Activated B cell treated with CpG ODN at 0.5 μM for 24 hours (primary cell): ENCODE measurements at places on chromosomes 7 and 10. TPM values are rescaled to one million over a fixed set of nuclear protein-coding genes. Genes with fewer than 3 reads are reported as not detected.

DNA sequence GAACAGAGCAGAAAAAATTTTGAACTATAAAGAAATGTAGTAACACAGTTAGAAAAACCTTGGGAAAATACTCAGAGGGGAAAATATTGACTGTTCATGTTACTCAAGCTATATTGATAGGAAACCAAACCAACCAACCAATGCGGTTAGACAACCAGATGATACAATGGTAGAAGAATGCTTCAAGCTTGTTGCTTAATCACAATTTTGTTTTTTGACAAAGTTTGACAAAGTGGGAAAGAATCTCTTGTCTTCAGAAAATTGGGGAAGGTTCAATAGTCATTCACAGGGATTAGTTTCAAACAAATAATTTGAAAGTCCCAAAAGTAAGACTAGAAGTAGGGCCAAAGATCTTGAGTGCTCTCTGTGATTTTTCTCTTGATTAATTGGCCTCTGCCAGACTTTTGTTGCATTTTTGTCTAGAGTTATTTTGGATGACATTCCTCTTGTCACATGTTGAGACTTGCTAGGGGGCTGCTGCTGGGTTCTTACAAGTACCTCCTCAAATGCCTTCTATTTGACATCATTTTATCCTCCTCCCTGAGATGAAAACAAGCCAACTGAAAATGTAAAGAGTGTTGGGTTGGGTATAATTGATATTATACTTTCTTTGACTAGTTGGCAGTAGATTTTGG is 233.1 kb upstream of the PHYHIPL start:
- H3K4me1 ChIP-seq = no peaks in the 10 kb centered on the region
- no peak overlapping the region for H3K4me3 ChIP-seq
- H3K27me3 ChIP-seq = peaks cover 3% of the 10 kb centered on the region
- DNase-seq = no peak
- no peaks in the 10 kb centered on the region for H3K36me3 ChIP-seq
- no peak overlapping the region for H3K27ac ChIP-seq

DNA sequence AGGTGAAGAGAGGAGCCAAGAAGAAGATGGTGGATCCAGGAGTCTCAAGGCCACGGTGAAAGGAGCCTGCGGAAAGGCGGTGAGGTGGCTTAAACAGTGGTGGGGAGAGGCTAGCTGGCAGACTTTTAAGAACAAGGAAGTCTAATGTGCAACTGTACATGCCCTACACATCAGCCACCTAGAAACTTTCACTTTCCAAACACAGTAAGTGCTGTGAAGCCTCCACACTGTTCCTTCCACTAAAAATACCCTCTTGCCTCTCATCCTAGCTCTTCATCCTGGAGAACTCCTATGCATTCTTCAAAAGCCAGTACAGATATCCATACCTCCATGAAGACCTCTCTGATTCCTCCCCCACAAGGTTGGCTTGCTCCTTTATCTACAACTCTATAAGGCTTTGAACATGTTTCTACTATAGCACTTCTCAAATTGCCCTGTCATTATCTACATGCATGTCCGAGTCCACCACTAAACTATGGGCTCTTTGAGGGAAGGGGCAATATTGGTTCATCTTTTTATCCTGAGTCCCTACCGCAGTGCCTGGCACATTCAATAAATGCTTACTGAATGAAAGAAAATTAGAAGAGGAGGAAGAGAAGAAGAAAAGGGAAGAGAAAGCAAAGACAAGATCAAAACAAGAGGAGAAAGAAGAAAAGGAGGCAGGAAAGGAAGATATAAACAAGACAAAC is 54.2 kb downstream of the DNAJC12 start:
- peak overlapping the region; percentile 63 for H3K4me3 ChIP-seq
- H3K27ac ChIP-seq = peak overlapping the region; percentile 92
- no peaks in the 10 kb centered on the region for H3K36me3 ChIP-seq
- H3K27me3 ChIP-seq = no peaks in the 10 kb centered on the region
- H3K4me1 ChIP-seq = peaks cover 45% of the 10 kb centered on the region

DNA sequence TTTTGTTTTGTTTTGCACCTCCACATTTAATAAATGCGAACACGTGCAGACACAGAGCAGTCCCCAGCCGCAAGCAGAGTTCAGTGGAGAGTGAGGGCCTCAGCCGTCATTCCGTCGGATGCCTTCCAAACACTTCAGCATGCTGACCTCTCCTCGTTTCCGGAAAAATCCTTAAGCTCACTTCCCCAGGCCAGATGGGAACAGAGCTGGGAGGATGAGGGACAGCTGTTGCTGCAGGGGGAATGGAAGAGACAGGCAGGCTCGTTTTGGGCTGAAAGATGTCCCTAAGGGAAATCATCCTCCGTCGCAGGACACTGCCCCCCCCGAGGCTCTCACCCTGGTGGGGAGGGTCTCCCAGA is 17.2 kb upstream of the FGFR2 start:
- H3K4me1 ChIP-seq = no peaks in the 10 kb centered on the region
- no peak overlapping the region for H3K27ac ChIP-seq

DNA sequence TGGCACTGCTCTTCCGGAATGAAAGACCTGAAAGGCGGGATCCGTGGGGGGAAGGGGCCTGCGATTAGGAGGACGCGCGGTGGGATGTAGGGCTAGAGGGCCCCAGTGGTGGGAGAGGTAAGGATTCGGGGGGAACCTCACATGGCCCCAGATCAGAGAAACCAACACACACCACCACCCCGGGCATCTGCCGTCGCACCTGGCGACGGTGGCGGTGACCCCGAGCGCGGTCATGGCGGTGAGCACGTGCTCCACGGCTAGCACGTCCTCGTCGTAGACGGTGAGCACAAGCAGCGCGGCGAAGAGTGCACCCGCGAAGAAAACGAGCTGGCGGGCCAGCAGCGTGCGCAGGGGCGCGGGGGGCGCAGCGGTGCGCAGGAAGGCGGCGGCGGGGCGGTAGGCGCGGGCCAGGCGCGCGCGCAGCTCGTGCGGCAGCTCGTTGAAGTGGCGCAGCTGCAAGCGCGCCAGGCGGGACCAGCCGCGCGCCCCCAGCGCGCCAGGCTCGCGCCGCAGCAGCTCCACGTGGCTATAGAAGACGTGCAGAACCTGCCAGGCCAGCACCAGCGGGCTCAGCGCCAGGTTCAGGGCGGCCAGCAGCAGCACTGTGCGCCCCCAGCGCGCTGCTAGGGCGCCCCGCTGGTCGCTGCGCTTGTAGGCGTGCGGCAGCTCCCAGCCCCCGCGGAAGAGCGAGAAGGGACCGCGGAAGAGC is 5.7 kb downstream of the ATG9B start:
- H3K36me3 ChIP-seq = no peaks in the 10 kb centered on the region
- peaks cover 44% of the 10 kb centered on the region for H3K4me1 ChIP-seq
- peak; percentile 36 for DNase-seq
- H3K4me3 ChIP-seq = peak overlapping the region; percentile 85
- no peak overlapping the region for H3K27ac ChIP-seq

DNA sequence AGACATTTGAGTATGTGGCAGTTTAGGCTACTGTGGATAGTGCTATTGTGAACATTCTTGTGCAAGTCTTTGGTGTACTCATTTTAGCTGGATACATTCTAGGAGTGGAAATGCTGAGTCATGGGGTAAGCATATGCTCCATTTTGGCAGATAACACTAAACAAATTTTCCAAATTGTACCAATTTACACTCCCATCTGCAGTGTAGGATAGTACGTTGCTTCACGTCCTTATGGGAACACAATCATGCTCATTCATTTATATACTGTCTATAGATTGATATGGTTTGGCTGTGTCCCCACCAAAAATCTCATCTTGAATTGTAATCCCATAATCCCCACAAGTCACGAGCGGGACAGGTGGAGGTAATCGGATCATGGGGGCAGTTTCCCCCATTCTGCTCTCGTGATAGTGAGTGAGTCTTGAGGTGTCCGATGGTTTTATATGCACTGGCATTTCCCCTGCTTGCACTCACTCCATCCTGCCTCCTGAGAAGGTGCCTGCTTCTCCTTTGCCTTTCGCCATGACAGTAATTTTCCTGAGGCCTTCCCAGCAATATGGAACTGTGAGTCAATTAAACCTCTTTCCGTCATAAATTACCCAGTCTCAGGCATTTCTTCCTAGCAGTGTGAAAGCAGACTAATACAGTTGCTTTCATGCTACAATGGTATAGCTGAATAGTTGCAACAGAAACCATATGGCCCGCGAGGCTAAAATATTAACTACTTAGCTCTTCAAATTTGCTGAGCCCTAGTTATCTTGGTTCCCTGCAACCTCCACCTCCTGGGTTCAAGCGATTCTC is 25.6 kb downstream of the RNF216 start:
- peaks cover 64% of the 10 kb centered on the region for H3K36me3 ChIP-seq
- no peak overlapping the region for H3K4me3 ChIP-seq
- H3K27me3 ChIP-seq = no peaks in the 10 kb centered on the region
- DNase-seq = no peak

DNA sequence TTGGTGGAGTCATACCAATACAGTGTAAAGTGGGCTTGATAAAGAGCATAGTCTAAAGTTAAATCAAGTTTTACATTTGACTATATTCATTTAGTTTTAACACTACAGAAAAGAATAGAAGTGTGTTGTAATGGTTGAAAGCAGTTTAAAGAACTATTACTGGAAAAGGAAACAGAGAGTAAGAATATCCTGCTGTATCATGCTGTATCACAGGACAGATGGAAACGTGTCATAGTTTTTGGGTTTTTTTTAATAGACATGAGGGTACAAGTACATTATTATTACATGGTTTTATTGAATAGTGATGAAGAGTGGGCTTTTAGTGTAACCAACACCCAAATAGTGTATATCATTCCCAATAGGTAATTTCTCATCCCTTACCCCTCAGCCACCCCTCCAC is 944.3 kb downstream of the LRMDA start:
- no peak overlapping the region for H3K27ac ChIP-seq
- H3K36me3 ChIP-seq = no peaks in the 10 kb centered on the region
- no peak overlapping the region for H3K4me3 ChIP-seq
- no peaks in the 10 kb centered on the region for H3K4me1 ChIP-seq

- H3K27me3 ChIP-seq = no peaks in the 10 kb centered on the region
- no peak overlapping the region for H3K4me3 ChIP-seq
- no peak overlapping the region for H3K27ac ChIP-seq
Observed at GRCh38 chr7:83517035-83517700, 131.8 kb downstream of the SEMA3E start.

EBLN1 gene
- total RNA-seq = not detected in 2 replicates
